ENCODE measurements at places on chromosomes 7 and 10. TPM values are rescaled to one million over a fixed set of nuclear protein-coding genes. Genes with fewer than 3 reads are reported as not detected.

Gene DUSP5
- total RNA-seq: 6.5 TPM

Gene GSTO2
- 1.7 TPM for total RNA-seq

Gene HTR5A
- not detected for total RNA-seq

Gene NUTM2A
- total RNA-seq: 0.34 TPM

Gene IDI2
- total RNA-seq: not detected

Gene ANKRD1
- total RNA-seq: 0.43 TPM

Gene ZNF138
- total RNA-seq: 2.1 TPM

Gene TCERG1L
- total RNA-seq: not detected

Gene FKBP6
- total RNA-seq: not detected

Gene PKD1L1
- under 0.01 TPM for total RNA-seq

Gene ADRB1
- not detected for total RNA-seq

Gene ANKIB1
- total RNA-seq: 39.0 TPM

Gene PTEN
- total RNA-seq: 161 TPM

Gene SRRM3
- total RNA-seq: 0.94 TPM

Gene TAS2R3
- total RNA-seq: 1.3 TPM

Gene NOS3
- total RNA-seq: 0.17 TPM

Gene RBM17
- 39.1 TPM for total RNA-seq

Gene CALML3
- total RNA-seq: not detected

Gene TMEM178B
- total RNA-seq: under 0.01 TPM

Gene ZDHHC6
- 19.4 TPM for total RNA-seq

Gene SPDYE2B
- total RNA-seq: not detected

Gene DEPP1
- total RNA-seq: 100 TPM

Gene TMEM120A
- 41.1 TPM for total RNA-seq

Gene ATOH7
- not detected for total RNA-seq

Gene ANXA8
- total RNA-seq: 0.52 TPM

Gene DNTT
- not detected for total RNA-seq

Gene RNF148
- total RNA-seq: 0.26 TPM

Gene PPP2R2D
- 23.7 TPM for total RNA-seq

Gene C10orf62
- total RNA-seq: not detected

Gene CYP3A4
- total RNA-seq: not detected

Gene IL6
- 0.94 TPM for total RNA-seq

Gene CALCR
- total RNA-seq: not detected

Gene CLDN4
- 0.43 TPM for total RNA-seq

Gene GRM3
- not detected for total RNA-seq

Gene DNA2
- 4.9 TPM for total RNA-seq

Gene PRLHR
- total RNA-seq: not detected

Gene ACBD7
- 0.79 TPM for total RNA-seq

Gene TMEM184A
- under 0.01 TPM for total RNA-seq

Gene UBE2D1
- 8.5 TPM for total RNA-seq

Gene HOXA11
- total RNA-seq: 0.16 TPM

Gene TMEM139
- total RNA-seq: 0.09 TPM

Gene ADIRF
- total RNA-seq: 197 TPM

Measured in bronchial smooth muscle cell (primary cell).